Left forelimb (tissue), 1 donor: ENCODE measurements at places on chromosomes 1 and 21.

- DNase-seq = no peak
Observed at GRCh38 chr21:26587736-26588201, 14.7 kb upstream of the CYYR1 start.

DNA sequence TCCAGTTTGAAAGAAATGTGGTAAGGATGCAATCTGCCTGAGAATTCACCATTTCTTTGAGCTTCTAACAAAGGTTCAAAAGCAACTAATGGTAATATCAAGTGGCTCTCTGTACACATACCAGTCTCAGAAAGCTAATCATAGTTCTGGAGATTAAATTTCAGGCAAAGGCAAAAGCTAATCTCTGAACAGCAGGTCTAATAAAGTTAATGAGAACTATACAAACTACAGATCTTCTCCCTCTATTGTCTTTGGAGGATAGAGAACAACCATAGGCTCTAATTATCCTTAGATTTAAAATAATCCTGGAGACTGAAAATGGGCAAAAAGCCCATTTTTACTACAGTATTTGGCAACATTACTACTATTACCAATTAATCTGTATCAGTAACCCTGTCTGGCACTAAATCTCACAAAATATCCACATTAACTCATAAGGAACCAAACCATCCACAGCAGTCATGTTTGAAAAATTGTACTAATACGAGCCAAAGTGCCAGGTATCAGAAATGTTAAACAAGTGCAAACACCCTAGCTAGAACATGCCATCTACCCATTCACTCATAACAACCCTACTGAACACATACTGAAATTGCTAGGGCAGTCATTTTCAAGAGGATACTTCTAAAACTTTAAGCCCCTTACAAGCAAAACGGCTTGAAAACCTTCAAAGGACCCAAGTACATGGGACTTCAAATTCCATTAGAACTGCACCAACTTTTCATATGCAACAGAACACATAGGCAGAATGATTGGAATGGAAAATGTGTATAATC, 4.8 kb downstream of the DIPK1A start:
- DNase-seq = no peak

GRCh38 chr1:29424266-29424665, 187.9 kb downstream of the PTPRU start:
- no peak for DNase-seq

DNA sequence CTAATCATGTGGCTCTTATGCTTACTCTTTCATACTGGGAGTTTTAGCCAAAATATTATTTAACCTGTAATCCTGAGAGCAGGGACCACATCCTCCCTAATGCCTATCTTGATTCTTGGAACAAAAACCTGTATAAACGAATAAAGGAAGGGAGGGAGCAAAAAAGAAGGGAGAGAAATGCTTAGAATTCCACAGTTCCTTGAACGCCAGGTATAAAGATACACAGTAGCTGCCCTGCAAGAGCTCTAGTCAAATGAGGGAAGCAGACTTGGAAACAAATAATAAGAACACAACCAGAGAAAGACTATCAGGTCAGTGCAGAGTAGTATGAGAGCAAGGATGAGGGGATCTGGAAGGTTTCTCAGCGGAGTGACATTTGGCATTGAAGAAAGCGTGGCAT, 116.3 kb downstream of the SLC30A10 start:
- DNase-seq = no peak

- DNase-seq = no peak
Observed at GRCh38 chr1:219559899-219560298, 53.0 kb downstream of the ZC3H11B start.

GRCh38 chr21:45576838-45577737, 34.8 kb upstream of the SLC19A1 start:
- peak; percentile 49 for DNase-seq

- no peak for DNase-seq
Observed at GRCh38 chr1:78079580-78079979, 33.8 kb downstream of the GIPC2 start.

- DNase-seq = no peak
Observed at GRCh38 chr1:202264300-202264699, 70.7 kb downstream of the LGR6 start.

- DNase-seq = no peak
Observed at GRCh38 chr1:84892705-84893618, at the start of gene LPAR3. TSS of gene LPAR3 (minus strand) at chr1:84893206. CDS start at chr1:84866120, 27,086 bp downstream.

DNA sequence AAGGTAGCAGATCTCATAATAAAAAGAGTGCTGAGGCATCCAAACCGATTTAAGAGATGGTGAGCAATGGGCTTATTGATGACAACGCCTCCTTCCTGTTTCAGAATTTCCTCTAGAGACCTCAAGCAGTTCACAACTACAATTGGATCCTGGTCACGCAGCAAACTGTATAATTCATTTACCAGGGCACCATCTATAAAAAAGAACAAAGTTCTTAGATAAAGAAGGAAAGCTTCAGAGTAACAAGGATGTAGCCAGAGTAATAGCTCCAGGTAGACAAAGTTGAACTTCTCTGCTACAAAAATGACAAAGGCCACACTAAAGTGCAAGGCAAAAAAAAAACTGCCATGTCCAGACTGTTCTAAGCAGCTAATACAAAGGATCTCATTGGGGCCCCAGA, 3.4 kb downstream of the AP4B1 start:
- no peak for DNase-seq

DNA sequence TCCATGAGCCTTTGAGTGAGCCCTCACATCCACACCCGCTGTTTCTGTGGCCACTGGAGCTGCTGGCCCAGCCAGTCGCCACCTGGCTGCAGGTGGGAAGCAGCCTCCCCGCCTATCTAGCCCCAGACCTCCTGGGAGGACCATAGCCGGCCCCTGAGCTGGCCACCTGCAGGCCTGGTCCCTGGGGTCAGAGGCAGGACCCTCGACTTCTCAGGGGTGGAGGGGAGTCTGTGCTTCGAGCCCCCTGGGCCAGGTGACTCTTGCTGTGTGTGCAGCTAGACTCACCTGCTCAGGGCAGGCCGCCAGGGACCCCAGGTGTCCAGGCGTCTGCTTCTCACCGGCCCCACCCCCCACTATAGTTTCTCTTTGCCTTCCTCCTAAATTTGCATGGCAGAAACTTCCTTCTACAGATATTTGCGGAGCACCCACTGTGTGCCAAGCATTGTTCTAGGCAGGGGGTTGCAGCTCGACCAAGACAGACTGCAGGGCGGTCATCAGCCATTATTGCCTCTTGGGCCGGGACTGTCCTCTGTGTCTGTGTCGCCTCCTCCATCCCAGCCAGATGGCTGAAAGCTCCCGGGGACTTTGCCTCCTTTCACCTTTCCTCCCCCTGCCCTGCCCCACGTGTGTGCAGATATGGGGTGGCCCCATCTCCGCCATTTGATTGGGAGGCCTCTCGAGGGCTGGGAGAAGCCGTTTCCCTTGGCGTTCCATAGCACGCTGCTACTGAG, 27.3 kb downstream of the SPSB1 start:
- no peak for DNase-seq

- no peak for DNase-seq
Observed at GRCh38 chr1:165823552-165824268, 3.7 kb upstream of the UCK2 start.

DNA sequence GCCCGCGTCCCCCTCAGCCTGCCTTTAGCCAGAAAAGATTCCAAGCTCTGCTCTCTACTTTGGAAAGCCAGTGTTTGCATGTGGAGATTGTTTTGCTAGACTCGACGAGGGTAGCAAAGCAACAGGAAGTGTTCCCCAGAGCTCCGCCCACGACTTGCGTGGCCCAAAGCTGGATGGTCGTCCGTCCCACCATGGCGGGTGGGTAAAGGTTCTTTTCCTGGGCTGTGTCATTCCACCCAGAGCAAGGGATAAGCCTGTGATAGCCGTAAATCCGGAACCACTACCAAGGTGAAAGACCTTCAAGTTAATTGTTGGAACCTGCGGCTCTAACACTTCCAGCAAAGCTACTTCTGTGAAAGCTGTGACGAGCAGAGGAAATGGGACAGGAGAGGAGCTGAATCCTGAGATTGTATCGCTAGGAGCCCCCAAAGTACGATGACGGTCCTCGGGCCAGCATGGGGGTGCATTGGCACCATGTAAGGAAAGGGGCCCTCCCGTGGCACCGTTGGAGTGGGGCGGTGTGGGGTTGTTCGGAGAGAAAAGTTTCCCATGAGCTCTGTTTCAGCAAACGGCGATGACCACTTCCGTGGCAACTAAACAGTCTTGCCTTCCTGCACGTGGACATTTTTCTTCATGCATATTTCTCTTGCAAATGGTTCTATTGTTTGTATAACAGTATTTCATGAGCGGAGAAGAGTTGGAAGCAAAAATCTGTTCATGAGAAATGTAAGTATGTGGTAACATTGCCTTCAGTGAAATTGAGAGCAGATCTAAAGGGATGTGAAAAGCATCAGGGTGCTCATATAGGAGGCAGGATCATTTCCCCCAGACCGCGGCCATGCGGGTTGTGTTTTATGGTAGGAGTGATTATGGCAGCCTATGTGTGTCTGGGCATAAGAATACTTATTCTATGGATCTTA, 8.4 kb downstream of the MX2 start:
- DNase-seq = peak; percentile 22

- DNase-seq = no peak
Observed at GRCh38 chr1:64242895-64243756, 39.7 kb downstream of the UBE2U start.

DNA sequence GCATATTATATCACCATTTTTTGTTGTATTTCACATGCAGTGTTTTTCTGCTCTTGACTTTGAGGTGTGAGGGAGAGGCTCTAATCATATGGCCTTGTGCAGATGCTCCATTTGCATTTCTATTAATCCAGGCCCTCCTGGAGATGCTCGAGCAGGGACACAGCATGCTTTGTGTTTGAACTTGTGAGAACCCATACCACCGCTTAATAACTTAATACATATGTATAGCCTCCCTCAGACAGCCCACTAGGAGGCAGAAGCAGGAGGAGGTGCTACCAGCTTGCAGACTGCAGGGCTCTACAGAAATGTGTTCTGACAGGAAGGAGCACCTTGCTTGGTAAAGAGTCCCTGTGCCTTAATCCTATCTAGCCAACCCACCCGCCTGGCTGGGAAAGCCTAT, 155.2 kb downstream of the BARHL2 start:
- no peak for DNase-seq

- no peak for DNase-seq
Observed at GRCh38 chr1:227756172-227756959, 21.1 kb downstream of the SNAP47 start.

DNA sequence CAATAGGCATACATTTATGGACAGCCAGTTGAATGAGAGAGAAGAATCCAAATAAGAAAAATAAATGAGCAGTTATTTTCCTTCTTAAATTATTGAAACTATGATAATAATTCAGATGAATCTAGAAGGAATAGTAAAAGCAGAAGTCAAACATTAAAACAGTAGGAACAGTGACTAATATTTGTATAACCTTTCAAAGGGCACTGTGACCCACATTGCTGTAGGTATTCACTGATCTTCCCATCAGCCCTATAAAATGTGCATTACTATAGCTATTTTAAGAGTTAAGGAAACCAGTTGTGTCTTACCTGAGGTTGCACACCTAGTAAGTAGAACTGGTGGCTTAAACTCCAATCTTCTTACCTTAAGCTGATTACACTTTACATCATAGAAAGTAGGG, 102.8 kb upstream of the ARTN start:
- DNase-seq = no peak

DNA sequence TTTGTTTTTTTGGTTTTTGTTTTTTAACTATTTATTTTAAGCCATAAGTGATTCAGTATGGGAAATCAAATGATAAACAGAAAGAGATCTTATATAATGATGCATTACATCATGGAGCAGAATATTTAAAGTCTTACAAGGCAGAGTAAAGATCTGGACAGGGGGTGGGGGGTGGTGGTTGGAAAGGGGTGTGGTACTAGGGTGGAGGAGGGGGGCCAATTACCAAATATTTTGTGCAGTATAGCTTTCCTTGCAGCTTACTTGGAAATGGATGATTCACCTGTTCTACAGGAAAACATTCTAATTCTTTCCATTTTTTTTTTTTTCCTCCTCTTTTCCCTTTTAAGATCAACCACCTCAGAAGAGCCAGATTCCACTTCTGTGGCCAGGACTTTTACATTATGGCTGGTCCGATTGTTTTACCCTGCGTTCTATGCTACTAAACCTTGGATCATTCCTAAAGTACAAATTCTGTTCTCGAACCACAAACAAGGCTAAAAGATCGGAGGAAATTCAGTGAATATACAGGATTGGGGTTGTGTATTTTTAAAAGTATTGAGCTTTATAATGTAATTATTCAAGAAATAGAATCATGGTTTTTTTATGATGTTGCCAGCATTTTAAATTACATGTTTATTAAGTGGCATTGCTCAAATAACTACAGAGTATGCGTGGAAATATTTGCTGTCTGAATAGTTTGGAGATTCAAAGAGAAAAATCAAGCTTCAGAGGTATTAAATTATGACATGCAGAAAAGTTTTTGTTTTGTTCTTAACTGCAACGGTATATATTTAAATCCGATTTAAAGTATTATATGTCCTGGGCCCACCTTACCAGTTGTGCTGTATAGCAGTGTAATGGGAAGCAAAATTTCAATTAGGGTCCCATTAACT, 859.5 kb downstream of the USP25 start:
- no peak for DNase-seq

GRCh38 chr1:241376701-241377100, 19.7 kb upstream of the RGS7 start:
- DNase-seq = no peak

DNA sequence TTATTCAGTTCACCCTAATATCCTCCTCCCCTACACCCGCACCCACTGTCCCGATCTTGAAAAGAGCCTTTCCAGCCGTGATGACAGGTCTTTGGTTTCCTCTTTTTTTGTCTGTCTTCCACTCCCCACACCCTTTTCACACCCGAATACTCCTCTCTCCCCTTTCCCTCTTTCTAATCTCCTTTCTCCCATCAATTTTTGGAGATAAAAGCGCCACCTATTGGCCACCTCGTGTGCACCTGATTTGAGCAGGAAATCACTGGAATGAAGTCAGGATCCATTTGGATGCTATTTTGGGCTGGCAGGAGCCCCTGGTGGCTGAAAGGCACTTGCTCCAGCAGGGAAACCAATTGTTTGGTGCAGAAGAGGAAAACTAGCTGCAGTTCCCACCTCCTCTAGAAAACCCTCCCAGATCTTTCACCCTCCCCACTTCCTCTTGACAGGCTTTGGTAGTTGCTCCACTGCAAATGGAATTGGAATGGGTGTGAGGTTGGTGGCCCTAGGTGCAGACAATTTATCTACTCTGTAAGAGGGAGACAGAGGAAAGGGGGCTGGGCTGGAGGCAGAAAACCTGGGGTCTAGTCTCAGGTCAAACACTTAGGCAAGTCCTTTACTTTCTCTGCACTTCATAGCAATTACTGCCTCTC, 8.4 kb downstream of the FOXE3 start:
- no peak for DNase-seq

DNA sequence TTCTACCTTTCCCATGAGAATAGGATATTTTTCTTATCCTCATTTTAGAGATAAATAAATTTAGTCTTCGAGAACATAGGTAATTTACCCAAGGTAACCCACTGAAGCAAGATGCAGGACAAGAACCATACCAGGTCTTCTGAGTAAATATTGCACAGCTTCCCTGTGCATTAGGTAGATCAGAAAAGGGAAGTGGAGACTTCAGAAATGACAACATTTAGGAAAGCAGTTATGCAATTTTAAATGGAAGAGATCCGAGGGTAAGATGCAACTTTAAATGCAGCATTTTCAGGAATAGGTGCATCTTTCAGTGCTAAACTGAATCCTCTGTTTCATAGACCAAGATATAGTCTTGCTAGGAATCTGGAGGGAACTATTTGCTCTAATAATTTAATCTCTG, 206.4 kb upstream of the SGIP1 start:
- DNase-seq = no peak
